ENCODE measurements at places on chromosomes 6 and 20. TPM values are rescaled to one million over a fixed set of nuclear protein-coding genes. Genes with fewer than 3 reads are reported as not detected.

The SLC32A1 gene
- total RNA-seq = not detected

GRCh38 chr6:49333345-49334125 lies 129.5 kb downstream of the MMUT start:
- no peak for DNase-seq

DNA sequence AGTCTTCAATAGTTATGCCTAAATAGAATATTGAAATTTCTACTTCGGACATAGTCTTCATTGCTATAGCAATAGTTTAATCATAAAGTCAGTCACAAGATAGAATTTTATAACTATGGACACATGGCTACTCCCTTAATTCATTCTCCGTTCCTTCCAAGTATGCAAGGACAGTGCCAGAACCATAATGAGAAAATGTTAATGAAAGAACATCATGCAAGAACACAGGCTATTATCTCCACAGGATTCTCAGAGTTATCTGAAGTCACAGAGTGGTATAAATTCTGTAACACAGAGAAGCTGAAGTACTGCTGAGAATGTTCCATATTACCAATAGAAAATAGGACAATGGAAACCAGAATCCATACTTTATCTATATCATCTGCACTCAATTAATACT lies 826.2 kb downstream of the EPHA7 start:
- DNase-seq = no peak

The HAO1 gene
- total RNA-seq = not detected

The AMD1 gene
- total RNA-seq = 99.9 TPM

The HTR1B gene
- 0.38 TPM for total RNA-seq

The POU3F2 gene
- not detected for total RNA-seq

- no peak for DNase-seq
These were observed 571 bp upstream of the FOXC1 start for GRCh38 chr6:1609041-1609647.

DNA sequence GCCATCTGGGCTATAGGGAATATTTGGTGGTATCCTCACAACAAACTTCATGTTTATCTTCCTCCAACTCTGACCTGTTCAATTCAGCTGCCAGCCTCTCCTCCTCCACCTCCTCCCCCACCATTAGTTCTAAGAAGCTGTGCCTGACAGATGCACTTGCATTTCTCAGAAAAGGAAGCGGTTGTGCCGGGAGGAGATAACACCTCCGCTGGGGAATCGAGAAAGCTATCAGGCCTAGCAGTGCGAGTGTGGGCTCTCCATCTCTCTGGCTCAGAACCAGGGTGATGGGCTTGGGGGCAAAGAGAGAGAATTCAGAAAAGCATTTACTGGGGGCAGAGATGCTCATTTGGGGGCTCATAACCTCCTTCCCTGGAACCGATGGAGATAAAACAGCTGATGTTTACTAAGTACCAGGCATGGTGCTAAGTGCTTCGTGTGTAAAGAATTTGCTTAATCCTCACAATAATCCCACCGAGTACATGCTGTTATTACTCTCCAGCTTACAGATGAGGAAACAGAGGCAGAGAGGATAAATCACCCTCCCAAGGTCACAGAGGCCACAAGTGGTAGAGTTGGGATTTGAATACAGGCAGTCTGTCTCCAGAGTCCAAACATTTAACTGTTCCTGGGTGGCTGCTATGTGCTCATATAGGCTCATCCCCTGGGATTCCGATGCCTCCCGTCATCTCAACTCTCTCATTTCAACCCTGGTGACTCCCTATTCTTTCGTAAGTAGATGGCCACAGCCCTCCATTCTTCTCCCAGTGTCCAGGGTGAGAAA lies 38.3 kb downstream of the COX4I2 start:
- no peak for DNase-seq

The TRPC4AP gene
- 67.9 TPM for total RNA-seq

- DNase-seq = no peak
These were observed 5.2 kb downstream of the SYNGAP1 start for GRCh38 chr6:33424855-33425667.
